Activated CD8-positive, alpha-beta T cell treated with anti-CD3 and anti-CD28 coated beads for 36 hours (primary cell): ENCODE measurements at places on chromosomes 6 and 20. TPM values are rescaled to one million over a fixed set of nuclear protein-coding genes. Genes with fewer than 3 reads are reported as not detected.

SRMS gene
- total RNA-seq = not detected

GPX5 gene
- not detected for total RNA-seq

MUCL3 gene
- total RNA-seq = not detected

LPA gene
- not detected for total RNA-seq

KCNB1 gene
- total RNA-seq = not detected

BEND3 gene
- total RNA-seq = 5.8 TPM

MOXD1 gene
- total RNA-seq = not detected

TAAR1 gene
- total RNA-seq = not detected

- DNase-seq = no peak
- H3K27me3 ChIP-seq = peaks cover 41% of the 10 kb centered on the region
- no peak overlapping the region for H3K27ac ChIP-seq
These were observed 15.0 kb upstream of the ABHD16B start for GRCh38 chr20:63846128-63846771.

DNA sequence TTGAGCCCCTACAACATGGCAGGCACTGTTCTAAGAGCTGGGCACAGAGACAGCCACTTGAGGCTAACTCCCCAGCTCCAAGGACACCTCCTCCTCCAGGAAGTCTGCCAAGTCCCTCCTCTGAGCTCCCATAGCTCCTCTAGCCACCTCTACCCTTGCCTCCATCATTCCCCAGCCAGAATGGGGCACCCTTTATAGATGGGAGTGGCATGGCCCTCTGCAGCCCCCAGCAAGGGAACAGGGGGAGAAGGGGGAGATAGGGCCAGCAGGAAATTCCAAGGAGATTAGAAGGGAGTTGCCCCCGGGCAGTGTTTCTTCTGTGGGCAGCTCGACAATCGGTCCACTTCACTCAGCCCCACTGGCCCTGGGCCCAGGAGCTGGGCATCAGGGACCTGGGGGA, 19.7 kb upstream of the TLDC2 start:
- no peak for DNase-seq
- no peak overlapping the region for H3K27ac ChIP-seq
- peaks cover under 1% of the 10 kb centered on the region for H3K27me3 ChIP-seq
- no peaks in the 10 kb centered on the region for H3K36me3 ChIP-seq
- no peak overlapping the region for H3K4me3 ChIP-seq

DNA sequence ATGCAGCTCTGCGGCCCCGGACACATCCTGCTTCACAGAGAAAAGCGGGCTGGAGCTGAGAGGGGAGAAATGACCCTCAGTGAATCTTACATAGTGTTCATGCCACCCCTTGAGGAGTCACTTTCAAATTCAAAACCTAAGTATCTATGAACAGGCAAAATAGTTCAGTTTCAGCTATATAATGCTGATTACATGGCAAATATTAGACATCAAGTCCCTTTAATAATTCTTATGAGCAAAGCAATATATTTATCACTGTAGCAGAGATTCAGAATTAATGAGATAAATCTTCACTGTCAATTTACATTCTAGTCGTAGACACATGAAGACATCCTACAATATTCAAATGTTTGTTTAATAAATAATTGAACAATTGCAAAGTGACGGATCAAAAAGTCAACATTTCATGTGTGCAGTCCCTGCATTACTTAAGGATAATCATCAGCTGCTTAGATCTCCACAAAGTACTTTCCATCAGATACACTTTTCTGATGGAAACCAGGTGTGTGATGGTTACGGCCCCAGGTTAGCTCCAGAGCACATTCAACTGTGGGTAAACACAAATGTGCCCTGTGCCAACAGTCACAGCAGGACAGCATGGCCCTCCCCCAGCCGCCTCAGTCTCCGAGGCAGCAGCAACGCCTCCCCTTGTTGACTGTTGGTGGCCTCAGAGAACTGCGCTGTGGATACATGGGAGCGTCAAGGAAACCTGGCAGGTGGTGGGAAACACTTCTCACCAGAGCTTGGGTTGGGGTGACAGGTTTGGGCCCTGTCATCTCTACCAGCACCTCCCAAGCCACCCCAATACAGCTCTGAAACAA, 787 bp upstream of the PRR18 start:
- no peaks in the 10 kb centered on the region for H3K4me1 ChIP-seq
- H3K27me3 ChIP-seq = peaks cover 32% of the 10 kb centered on the region
- no peaks in the 10 kb centered on the region for H3K36me3 ChIP-seq
- DNase-seq = no peak
- H3K4me3 ChIP-seq = peak overlapping the region; percentile 50

DNA sequence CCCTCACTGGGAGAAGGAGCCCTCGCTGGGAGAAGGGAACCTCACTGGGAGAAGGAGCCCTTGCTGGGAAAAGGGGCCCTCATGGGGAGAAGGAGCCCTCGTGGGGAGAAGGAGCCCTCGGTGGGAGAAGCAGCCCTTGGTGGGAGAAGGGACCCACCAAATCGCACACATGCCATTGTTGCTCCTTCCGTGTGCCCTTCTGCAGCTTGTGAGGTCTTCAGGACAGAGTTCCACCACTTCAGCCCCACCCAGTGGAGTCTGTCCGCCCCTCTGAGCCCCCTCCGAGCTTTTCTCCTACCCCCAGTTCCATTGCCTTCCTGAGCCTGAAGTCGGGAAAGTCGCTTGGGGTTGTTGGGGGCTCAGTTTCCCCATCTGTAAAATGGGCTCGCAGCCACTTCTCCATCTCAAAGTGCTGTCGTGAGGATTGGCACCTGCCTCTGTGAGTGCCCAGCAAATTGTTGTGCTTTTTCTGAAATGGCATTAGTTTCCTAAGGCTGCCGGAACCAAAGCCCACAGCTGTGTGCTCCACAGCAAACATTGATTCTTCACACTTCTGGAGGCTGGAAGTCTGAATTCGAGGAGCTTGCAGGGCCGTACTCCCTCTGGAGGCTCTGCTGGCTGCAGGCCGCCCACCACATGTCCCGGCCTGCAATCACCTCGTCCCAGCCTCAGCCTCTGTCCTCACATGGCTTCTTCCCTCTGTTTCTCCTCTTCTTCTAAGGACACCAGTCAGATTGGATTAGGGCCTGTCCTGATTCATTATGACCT, 124.7 kb upstream of the PMEPA1 start:
- no peaks in the 10 kb centered on the region for H3K4me1 ChIP-seq
- DNase-seq = no peak
- no peaks in the 10 kb centered on the region for H3K36me3 ChIP-seq
- no peak overlapping the region for H3K27ac ChIP-seq
- no peaks in the 10 kb centered on the region for H3K27me3 ChIP-seq

- H3K4me3 ChIP-seq = peak overlapping the region; percentile 90
- H3K27ac ChIP-seq = peak overlapping the region; percentile 89
- peaks cover 14% of the 10 kb centered on the region for H3K36me3 ChIP-seq
- peaks cover 26% of the 10 kb centered on the region for H3K4me1 ChIP-seq
- DNase-seq = peak; percentile 87
- H3K27me3 ChIP-seq = no peaks in the 10 kb centered on the region
These were observed 599 bp downstream of the EPM2A start for GRCh38 chr6:145734486-145735355.

- H3K4me1 ChIP-seq = no peaks in the 10 kb centered on the region
- peaks cover 32% of the 10 kb centered on the region for H3K27me3 ChIP-seq
- no peak for DNase-seq
- no peak overlapping the region for H3K27ac ChIP-seq
- no peaks in the 10 kb centered on the region for H3K36me3 ChIP-seq
These were observed 219.1 kb downstream of the MYLK4 start for GRCh38 chr6:2531426-2532215.

GRCh38 chr6:106318061-106318460, 7.5 kb downstream of the ATG5 start:
- H3K4me3 ChIP-seq = no peak overlapping the region
- no peaks in the 10 kb centered on the region for H3K27me3 ChIP-seq
- no peak for DNase-seq
- H3K27ac ChIP-seq = no peak overlapping the region

DNA sequence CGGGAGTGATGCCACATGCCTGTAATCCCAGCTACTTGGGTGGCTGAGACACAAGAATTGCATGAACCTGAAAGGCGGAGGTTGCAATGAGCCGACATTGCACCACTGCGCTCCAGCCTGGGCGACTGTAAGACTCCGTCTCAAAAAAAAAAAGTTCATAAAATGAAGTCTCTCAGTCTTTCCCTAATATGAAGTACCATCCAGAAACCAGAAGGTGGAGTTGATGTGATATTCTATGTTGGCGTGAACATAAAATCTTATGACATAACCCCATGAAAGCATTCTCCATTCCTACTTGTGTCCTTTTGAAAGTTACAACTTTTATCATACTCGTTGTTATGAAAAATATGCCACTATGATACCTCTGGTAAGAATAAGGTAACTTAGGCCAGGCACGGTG, 5.7 kb downstream of the SOD2 start:
- no peak overlapping the region for H3K4me3 ChIP-seq
- H3K27me3 ChIP-seq = no peaks in the 10 kb centered on the region
- H3K4me1 ChIP-seq = peaks cover 37% of the 10 kb centered on the region
- peak overlapping the region; percentile 55 for H3K27ac ChIP-seq

DNA sequence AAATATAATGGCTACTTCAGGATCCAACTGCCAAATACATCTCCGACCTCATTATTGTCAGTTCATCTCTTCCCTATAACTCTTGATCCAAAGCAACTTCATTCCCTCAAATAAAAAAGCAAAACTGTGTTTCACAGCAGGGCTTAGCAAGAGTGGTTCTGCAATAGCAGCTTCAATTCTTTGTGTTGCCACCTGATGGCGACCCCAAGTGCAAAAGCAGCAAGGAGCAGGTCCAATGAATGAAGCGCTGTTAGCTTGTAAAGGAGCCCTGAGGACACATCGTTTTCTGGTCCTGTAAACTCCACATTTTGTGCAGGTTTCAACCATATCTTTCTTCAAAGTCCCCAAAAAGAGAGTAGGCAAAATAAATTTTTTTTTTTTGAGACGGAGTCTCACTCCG, 19.6 kb downstream of the RTN4IP1 start:
- DNase-seq = peak; percentile 27
- H3K27ac ChIP-seq = no peak overlapping the region
- no peaks in the 10 kb centered on the region for H3K27me3 ChIP-seq
- peaks cover 14% of the 10 kb centered on the region for H3K4me1 ChIP-seq

DNA sequence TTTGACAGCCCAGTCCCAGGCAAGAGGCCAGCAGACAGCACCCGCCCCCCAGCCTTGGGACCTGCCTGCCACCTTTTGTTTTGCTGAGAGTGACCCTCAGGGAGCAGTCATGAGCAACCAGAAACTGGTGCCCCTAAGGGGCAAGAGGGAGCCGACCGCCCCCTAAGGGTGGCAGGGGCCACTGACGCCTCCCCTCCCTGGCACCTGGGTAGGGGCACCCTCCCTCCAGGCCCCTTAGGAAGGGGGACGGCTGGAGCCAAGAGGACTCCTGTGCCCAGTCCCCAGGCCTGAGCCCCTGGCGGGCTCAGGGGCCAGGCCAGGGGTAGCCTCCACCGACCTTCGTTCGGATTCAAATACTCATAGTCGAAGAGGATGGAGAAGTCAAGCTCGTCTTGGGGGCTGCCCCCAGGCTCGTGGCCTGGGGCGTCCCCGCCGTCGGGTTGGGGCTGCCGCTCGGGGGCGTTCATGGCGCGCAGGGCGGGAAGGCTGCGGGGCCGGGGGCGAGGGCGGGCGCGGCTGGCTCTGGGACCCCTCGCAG, 417 bp downstream of the NFATC2 start:
- peaks cover 4% of the 10 kb centered on the region for H3K27me3 ChIP-seq
- peaks cover 40% of the 10 kb centered on the region for H3K36me3 ChIP-seq
- H3K4me3 ChIP-seq = peak overlapping the region; percentile 89
- DNase-seq = peak; percentile 75

DNA sequence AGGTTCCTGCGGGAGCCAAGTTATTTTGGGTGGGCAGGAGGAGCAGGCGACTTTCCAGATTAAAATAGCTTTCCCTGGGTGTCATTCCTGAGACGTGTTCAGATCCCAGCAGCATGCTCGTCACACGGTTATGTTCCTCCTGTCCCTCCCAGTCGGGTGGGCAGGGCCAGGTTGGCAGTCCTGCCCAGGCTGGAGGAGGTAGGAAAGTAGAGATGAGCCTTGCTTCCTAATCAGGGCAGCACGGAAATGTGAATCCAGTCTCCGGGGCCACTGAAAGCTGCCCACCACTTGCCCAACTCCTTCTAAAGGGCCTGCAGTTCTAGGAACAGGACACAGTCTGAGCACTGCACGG, 137.0 kb downstream of the MRPL14 start:
- H3K36me3 ChIP-seq = no peaks in the 10 kb centered on the region
- H3K27ac ChIP-seq = no peak overlapping the region
- H3K4me1 ChIP-seq = peaks cover 6% of the 10 kb centered on the region
- no peaks in the 10 kb centered on the region for H3K27me3 ChIP-seq

DNA sequence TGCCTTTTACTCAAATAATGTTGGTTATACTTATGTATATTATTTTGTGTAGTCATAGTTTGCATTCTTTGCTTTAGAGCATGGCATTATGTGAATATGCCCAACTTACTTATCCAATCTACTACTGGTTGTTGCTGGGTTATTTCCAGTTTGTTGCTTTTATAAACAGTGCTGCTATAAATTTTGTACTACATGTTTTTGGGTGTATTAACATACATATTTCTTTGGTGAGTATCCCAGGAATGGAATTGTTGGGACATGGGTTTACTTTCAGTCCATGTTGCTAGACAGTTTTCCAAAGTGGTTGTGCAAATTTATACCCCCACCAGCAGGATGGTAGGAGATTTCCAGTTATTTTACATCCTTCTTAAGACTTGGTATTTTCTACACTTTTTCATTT, 157.1 kb upstream of the THEMIS start:
- DNase-seq = no peak
- peaks cover 13% of the 10 kb centered on the region for H3K36me3 ChIP-seq
- H3K27ac ChIP-seq = no peak overlapping the region
- peaks cover 2% of the 10 kb centered on the region for H3K4me1 ChIP-seq
- no peak overlapping the region for H3K4me3 ChIP-seq

- DNase-seq = no peak
- no peaks in the 10 kb centered on the region for H3K36me3 ChIP-seq
- H3K27ac ChIP-seq = no peak overlapping the region
- peaks cover 5% of the 10 kb centered on the region for H3K4me1 ChIP-seq
- no peaks in the 10 kb centered on the region for H3K27me3 ChIP-seq
- no peak overlapping the region for H3K4me3 ChIP-seq
These were observed 25.3 kb downstream of the RAB44 start for GRCh38 chr6:36722879-36723278.

GRCh38 chr6:127119102-127120022, 891 bp downstream of the RSPO3 start:
- peak; percentile 27 for DNase-seq
- no peak overlapping the region for H3K27ac ChIP-seq
- H3K4me3 ChIP-seq = peak overlapping the region; percentile 55
- H3K36me3 ChIP-seq = no peaks in the 10 kb centered on the region

GRCh38 chr20:50169329-50169823, 15.9 kb upstream of the PEDS1 start:
- H3K36me3 ChIP-seq = no peaks in the 10 kb centered on the region
- H3K4me1 ChIP-seq = peaks cover 12% of the 10 kb centered on the region
- DNase-seq = peak; percentile 92
- peaks cover 15% of the 10 kb centered on the region for H3K27me3 ChIP-seq

- no peak for DNase-seq
- H3K36me3 ChIP-seq = no peaks in the 10 kb centered on the region
- peaks cover 31% of the 10 kb centered on the region for H3K4me1 ChIP-seq
- H3K27ac ChIP-seq = no peak overlapping the region
- no peaks in the 10 kb centered on the region for H3K27me3 ChIP-seq
- no peak overlapping the region for H3K4me3 ChIP-seq
These were observed 8.4 kb downstream of the ENTPD6 start for GRCh38 chr20:25203871-25204320.

- peaks cover 17% of the 10 kb centered on the region for H3K27me3 ChIP-seq
- no peak overlapping the region for H3K4me3 ChIP-seq
- peaks cover 15% of the 10 kb centered on the region for H3K4me1 ChIP-seq
These were observed 2.0 kb downstream of the MUC21 start for GRCh38 chr6:30985490-30985889.

- H3K27ac ChIP-seq = no peak overlapping the region
- peaks cover 26% of the 10 kb centered on the region for H3K27me3 ChIP-seq
- H3K4me1 ChIP-seq = no peaks in the 10 kb centered on the region
- H3K4me3 ChIP-seq = no peak overlapping the region
These were observed 19.6 kb downstream of the WFDC2 start for GRCh38 chr20:45489083-45489531.
